COLO829 (cell line): ENCODE measurements at places on chromosomes 4 and X.

- no peak for DNase-seq
Measured at GRCh38 chr4:111537871-111538270, 607.4 kb upstream of the FAM241A start.

DNA sequence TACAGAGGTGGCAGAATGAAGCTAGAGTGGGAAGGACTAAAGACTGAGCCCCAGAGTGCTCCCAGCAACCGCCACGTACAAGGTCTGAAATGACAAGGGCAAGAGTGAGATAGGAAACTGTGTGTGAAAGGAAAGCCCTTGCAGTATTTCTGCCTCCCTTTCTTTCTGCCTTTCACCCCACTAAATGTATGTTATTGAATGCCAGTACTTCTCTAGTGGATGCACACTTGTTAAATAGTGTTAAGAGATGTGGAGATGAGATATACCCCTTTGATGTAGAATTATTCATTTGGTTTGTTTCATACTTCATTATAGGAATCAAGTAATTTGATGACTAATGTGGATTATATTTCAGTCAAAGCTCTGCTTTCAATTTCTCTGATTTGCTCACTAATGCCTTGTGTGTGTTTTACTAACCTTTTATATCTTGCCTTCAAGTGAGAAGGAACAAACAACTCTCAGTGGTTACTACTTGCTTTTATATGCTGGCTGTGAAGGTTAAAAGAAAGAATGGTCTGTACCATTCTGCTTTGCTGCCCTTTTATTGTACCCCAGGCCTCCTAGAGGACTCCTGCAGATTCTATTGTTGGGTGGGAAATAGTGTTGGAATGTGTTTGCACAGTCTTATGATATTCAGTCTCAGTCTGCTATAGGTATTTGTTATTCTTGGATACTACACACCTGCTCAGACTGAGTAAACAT is 8.0 kb upstream of the ANXA3 start:
- DNase-seq = peak; percentile 73

DNA sequence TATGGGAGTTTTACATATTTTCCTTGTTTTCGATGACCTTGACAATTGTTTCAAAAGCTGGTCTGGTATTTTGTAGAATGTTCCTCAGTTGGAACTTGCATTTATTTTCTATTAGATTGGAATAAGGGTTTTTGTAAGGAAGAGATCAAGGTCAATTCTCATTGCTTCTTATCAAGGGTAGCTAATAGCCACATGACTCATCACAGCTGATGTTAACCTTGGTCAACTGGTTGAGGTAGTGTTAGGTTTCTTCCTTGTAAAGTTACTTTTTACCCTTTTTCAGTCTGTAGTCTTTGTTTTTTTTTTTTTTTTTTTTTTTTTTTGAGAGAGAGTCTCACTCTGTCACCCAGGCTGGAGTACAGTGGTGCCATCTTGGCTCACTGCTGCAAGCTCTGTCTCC is 257.2 kb downstream of the SNCA start:
- no peak for DNase-seq

DNA sequence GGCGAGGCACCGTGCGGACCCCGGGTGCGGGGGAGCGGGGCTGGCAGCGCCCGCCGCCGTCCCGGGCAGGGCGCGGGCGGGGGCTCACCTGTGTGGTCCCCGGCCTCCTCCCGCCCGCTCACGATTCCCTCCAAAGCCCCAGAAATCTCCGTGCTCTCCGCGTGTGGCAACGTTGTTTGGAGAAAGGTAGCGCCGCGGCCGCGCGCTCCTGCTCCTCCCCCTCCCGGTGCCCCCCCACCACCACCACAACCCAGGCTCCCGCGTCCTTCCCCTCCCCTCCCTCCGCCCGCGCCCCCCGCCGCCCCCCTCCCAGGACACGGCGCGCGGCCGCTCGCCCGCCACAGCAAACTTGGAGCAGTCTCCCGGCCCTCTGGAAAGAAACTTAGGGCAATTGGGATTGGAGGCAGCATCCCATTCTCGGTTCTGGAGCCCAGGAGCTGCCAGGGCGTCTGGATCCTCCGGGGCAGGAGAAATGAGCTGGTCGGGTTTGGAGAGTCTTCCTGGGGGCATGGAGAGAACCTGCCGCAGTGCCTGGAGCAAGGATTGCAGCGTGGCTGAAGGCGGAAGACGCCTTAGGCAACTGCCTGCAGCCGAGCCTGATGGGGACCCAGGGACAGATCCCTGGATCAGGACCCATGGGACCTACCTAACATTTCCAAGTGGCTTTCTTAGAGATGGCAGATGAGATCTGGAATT is 855 bp downstream of the KLF3 start:
- DNase-seq = no peak

- DNase-seq = no peak
Measured at GRCh38 chr4:78250500-78250899, 193.4 kb downstream of the FRAS1 start.

DNA sequence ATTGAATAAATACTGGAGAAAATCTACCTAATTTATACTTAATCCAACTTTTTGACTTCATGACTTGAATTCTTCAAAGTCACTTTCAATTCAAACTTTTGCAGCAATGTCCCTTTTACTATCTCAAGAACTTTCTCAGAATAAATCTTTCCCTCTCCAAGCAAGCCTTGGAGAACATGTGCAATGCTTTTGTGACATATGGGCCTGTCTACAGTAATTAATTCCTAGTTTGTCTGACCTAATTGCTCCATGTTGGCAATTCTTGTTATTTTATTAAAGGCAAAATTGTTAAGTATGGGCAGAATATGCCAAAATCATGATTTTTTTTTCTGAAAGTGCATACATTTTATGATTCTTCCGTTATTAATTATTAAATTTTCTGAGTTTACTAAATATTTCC is 1115.3 kb downstream of the PDHA2 start:
- DNase-seq = no peak
